ENCODE measurements at places on chromosomes 4 and X.

- no peak for DNase-seq
These were observed 128.9 kb downstream of the DKK2 start for GRCh38 chr4:106907216-106907615.

DNA sequence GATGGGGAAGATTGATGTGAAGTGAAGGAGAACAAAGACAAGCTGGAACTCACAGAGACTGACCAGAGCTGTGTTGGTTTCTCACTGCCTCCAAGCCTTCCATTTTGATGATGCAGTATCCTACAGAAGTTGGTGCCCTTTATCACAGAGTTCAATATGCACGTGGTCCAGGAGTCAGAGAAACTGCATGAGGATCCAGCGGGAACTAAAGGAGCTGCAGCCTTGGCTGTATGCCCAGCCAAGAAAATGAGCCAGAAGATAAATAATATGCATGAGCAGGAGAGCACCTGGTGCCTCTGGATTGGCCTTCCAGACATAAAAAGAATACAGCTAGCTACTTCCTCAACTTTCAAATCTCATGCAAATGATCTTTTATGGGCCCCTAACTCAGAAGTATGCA lies 44.3 kb upstream of the DCLK2 start:
- no peak for DNase-seq

- DNase-seq = peak; percentile 55
These were observed 101.2 kb downstream of the ZNF674 start for GRCh38 chrX:46444011-46444410.

- DNase-seq = peak; percentile 87
These were observed 12.6 kb downstream of the SRD5A3 start for GRCh38 chr4:55358668-55359067.

GRCh38 chr4:39539089-39539611 lies 11.9 kb upstream of the UGDH start:
- no peak for DNase-seq

DNA sequence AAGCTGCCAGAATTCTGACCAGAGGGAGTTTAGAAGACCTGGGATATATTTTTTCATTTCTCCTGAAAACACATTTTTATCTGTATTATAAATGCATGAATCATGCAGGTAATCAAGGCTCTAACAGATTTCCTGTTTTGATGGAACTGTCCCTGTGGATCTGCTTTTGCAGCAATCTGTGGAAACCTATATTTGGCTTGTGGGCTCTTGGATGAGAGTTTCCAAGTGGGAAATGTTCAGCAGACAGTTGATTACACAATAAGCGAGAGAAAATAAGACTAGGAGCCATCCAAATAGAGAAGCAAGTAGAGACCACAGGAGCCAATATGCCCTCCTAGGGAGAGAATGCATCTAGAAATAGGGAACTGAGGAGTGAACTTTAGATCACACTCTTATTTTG lies 105.0 kb downstream of the NDST3 start:
- DNase-seq = no peak

DNA sequence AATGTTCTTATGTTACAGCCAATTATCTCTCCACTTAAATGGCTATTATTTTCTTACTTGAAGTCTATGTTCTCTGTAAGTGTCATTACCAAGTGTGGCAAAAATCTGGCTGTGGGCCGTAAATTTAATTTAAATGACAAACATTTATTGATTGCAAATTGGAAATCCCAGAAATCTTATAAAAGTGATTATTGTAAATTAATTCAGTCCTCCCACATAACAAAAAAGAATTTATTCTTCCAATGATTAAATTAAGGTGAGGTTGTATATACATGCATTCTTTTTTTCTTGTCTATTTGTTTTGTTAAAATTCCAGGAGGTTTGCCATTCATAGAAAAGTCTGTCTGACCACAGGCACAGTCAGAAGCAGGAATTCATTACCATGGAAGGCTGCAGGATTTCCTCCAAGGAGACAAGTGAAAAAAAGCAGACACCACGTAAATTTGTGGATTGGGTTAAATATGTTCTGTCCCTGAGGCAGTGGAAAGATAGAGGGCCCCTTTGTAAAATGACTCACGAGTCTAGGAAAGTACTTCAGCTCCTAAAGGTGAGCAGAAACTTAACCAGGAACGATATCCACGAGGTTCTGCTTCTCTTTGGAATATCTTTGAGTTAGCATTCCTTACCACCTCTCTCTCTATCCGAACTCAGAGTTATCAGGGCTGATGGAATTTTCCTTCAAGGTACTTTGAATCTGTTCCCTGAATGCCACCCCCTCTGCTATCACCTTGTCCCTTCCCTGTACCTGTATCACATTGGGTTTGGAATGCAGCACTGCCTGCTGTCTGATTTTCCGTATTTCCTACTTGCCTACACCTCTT lies 10.7 kb downstream of the PPARGC1A start:
- no peak for DNase-seq

DNA sequence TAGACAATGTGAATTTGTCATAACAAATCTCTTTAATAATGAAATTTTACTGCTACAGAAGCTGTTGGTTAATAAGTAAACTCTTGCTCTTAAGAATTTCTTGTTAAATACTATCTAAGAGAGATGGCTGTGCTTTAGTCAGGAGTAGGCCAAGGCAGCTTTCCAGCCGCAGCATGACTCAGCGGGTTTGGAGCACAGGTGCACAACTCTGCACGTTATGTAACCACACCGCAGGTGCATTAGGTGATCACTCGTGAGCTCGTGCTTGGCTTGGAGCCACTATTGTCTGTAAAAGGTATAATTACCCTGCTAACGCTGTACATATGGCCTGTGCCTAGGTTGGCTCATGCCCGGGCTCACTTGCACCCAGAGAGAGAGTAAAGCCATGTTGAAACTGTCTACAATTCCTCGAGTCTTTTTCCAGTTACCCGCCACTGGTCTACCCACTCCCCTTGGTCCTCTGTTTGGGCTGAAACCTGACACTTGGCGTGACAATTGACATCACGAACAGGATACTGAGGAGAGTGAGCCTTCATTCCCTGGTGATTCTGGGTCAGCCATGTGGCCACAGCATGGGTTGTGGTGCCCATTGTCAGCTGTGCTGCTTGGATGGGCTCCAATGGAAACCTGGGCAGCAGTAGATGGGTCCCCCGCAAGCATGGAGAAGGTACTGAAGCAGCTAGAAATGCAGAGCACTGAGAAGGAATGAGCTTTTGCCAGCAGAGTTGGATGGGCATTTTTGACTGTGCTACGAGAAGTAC lies 18.4 kb upstream of the ANAPC4 start:
- DNase-seq = no peak

GRCh38 chrX:153901753-153902140 lies 2.7 kb upstream of the AVPR2 start:
- no peak for DNase-seq

- DNase-seq = no peak
These were observed 52.3 kb downstream of the C4orf51 start for GRCh38 chr4:145732001-145732815.

DNA sequence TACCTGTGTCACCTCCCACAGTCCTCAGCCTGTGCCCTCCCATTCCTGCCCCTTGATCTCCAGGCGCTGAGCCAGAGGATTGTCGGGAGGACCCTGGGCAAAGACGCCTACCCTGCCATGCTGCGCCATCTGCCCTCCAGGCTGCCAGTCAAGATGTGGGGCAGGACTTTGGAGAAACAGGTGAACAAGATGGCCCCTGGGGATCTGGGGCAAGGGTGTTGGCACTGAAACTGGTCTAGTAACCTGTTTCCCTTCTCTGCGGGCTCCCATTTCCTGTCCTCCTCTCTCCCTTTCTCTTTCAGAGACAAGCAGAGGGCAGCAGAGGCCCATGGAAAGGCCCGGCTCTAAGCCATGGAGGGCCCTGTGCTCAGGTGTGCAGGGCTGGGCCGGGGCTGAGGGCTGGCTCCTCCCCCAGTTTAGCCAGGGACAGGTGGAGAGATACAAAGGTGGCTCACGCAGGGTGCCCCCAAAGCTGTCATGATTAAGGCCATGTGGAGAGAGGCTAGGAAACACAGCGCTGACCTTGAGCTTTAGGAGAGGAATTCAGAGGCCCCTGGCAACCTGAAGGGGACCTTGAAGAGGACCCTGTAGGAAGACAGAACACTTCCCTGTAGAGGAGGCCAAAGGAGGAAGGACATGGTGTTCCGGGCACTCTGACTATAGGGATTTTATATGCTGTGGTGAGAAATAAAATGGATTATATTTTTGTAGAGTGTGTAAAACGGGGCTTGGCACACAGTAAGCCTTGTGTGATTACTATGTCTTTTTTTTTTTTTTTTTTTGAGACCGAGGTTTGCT lies at the start of gene GLOD5:
GLOD5 (plus strand) TSS at position 74 of the 798 bp plus-strand sequence; CDS start at position 118, 44 bp downstream.
- DNase-seq = no peak

DNA sequence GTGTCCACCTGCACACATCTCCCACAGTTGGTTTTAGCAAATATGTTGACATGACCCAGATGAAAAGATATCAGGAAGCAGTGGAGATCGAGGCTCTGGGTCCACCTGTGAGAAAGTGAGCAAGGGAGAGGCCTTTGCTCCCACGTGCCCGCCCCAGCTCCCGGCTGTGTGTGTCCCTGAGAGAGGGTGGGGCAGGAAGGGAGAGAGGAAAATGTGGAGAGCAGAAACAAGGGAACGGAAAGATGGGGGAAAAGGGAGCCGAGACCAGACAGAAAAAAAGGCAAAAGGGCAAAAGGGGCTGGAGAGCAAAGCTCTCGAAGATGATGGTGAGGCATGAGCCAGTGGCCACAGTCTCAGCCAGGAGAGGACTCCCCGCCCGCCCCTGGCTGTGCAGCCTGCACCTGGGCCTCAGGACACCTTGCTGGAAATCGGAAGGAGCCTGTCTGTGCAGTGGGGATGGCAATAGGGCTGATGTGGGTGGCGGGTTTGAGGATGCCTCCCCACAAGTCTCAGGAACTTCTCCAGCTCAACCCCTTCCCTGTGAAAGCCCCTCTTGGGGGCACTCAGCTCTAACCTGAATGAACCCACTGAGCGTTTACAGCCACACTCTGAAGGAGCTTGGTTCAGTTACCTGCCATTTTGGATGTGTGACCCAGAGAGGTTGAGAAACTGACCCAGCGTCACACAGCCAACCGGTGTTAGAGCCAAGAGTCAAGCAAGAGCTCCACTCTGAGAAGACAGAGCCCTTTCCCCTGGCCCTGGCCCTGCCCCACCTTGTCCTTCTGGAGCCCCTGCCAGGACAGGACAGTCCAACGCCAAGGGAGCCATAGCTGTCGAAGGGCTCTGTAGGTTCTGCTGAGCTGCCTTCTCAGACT lies 20.3 kb upstream of the MSX1 start:
- DNase-seq = no peak

- no peak for DNase-seq
These were observed 20.6 kb downstream of the DCHS2 start for GRCh38 chr4:154471032-154471431.

DNA sequence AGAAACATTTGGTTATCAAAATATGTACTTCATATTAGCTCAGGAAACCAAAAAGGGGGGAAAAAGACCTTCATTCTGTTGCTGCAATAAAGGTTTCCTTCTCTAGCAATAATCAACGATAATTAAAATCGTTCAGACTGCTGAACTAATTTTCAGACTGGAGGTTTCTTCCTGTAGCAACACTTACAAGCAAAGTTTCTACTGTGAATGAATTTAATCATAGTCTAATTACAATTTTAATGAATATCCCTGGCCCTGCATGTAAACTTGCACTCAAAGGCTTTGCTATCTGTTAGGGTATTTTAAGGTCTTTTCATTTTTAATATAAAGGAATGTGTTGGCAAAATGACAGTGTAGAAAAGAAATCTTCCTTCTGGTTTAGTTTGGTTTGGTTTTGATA lies 265.2 kb downstream of the QDPR start:
- DNase-seq = no peak

- DNase-seq = no peak
These were observed 64.8 kb downstream of the NELFA start for GRCh38 chr4:1943928-1944327.

DNA sequence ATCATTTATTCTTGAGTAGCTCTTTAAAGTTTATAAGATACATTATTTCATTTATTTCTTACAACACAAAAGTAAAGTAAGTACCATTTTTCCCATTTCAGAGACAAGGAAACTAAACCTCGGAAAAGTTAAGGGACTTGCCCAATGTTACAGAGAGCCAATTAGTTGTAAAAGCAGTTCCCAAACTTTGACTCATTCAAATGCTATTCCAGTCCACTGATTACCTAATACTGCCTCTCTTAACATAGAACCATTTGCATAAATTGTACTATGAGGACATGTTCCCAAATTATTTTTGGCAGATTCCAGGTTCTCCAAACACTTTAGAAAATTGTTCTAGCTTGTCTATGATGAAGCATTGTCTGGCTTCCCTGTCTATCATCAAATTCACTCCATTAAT lies 45.6 kb upstream of the GRIA3 start:
- DNase-seq = peak; percentile 35

GRCh38 chrX:104929324-104929723 lies 291.2 kb downstream of the TEX13A start:
- DNase-seq = no peak

- DNase-seq = no peak
These were observed 33.9 kb downstream of the CPLX1 start for GRCh38 chr4:791898-792625.

DNA sequence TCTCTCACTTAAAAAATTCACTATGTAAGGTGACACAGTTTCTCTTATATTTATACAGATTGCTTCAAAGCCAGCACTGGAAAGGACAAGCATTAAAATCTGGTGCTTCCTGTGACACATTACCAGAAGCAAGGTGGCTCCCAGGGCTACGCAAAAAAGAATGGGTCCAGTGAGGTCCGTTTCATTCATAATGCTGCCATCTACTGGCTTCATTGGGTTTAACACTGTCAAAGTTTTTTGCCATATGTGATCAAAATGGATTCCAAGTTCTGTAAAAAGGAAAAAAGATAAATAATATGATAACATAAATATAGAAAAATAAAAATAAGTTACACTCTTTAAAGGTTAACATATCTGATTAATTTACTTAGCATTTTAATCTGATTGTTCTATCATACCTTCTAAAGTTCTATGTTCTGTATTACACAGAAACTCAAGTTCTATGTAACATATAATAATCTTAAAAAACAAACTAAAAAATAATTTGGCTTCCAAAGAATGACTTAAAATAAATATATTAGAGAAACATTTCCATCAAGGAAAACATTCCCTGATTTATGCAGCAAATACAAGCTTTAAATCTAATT lies 22.1 kb downstream of the YIPF7 start:
- DNase-seq = no peak

DNA sequence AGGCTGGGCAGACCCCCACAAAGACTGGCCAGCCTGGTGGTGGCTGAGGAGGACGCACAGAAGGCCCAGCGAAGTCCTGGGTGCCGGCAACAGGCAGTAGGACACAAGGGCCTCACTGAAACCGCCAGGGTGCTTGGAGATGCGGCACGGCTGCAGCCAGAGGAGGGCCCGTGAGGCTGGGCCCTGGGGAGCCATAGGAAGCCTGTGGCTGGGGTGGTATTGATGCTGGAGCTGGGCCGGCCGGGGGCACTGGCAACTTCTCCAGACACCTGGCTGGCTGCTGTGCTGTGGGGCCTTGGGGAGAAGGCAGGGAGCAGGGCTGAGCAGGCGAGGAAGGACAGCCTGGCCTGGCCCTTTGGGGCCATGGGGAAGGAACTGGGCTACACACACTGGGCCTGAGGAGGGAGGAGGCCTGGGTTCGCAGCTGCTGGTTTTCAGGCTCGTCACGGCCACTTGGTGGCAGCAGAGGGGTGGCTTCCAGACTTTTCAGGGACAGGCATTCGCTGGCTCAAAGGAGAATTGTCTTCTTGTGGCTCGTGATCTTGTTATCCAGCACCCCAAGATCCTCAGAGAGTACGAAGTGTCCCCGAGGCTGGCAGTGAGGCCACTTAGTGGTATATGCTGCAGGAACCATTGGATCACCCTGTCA lies 37.2 kb downstream of the ATP2B3 start:
- no peak for DNase-seq

GRCh38 chr4:137655302-137655701 lies 123.0 kb upstream of the PCDH18 start:
- no peak for DNase-seq

- DNase-seq = no peak
These were observed 2.4 kb downstream of the TFDP3 start for GRCh38 chrX:133215747-133216146.

- no peak for DNase-seq
These were observed 10.2 kb downstream of the BEND2 start for GRCh38 chrX:18210470-18210869.

Measured in BJ (cell line).